Activated CD4-positive, alpha-beta T cell treated with anti-CD3 and anti-CD28 coated beads for 4 hours (primary cell): ENCODE measurements at places on chromosomes 5 and 9.

DNA sequence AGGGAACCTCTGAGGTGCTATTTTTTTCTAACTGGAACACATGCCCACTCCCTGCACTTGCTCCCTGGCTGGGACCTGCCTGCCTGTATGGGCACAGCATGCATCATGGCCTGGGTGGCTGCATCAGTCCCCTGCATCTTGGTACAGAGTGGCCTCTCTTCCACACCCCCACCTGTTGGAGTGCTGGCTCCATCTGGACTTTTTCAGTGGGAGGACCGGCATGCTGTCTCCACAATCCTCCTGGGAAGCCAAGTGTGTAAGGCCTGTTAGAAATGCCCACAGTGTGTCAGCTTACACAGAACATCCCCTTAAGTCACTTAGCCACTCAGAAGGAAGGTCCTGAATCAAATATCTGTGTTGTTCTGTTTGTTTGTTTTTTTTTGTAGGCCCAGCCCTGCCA, 102.9 kb downstream of the MARCHF3 start:
- no peak for DNase-seq

GRCh38 chr9:124256517-124257069, 1.2 kb upstream of the NEK6 start:
- no peak for DNase-seq

GRCh38 chr9:115847216-115847615, 306.4 kb upstream of the PAPPA start:
- DNase-seq = no peak

DNA sequence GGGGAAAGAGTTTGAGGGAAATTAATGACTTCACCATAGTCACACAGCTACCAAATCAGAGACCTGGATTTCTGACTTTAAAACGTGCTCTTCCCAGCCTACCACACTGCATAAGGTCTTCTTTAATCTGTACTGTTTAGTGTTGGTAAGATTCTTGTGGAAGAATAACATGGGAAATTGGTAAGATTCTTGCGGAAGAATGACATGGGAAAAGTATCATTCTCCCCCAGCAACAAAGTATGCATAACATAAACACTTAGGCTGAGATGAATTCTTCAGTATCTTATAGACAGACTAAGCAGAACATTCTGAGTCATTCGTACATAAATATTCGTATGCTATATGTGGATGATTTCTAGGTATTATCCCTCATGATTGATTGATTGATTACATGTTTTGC, 170.4 kb downstream of the FOCAD start:
- no peak for DNase-seq
